Cardiac muscle cell (in vitro differentiated cells and primary cell): ENCODE measurements at places on chromosomes 11 and 22. TPM values are rescaled to one million over a fixed set of nuclear protein-coding genes. Genes with fewer than 3 reads are reported as not detected.

NLRX1 gene
- 24.7 and 36.8 TPM in 2 replicates for total RNA-seq

PLAAT4 gene
- total RNA-seq = 0.42 TPM in 1 of 2 replicates, not detected in the other

KDM2A gene
- total RNA-seq = 28.2 and 37.8 TPM in 2 replicates

RAG1 gene
- 0.35 and 0.66 TPM in 2 replicates for total RNA-seq

OR2AG1 gene
- not detected in 2 replicates for total RNA-seq

JRKL gene
- total RNA-seq = 3.0 and 3.8 TPM in 2 replicates

CARNS1 gene
- 1.4 and 1.6 TPM in 2 replicates for total RNA-seq

CSNK2A3 gene
- total RNA-seq = 0.85 and 1.1 TPM in 2 replicates

KCTD21 gene
- 8.6 and 15.8 TPM in 2 replicates for total RNA-seq

OR51B2 gene
- 1.6 TPM in 1 of 2 replicates, not detected in the other for total RNA-seq

GAL3ST1 gene
- 0.32 and 2.9 TPM in 2 replicates for total RNA-seq

MRGPRE gene
- not detected in 2 replicates for total RNA-seq

ZNF214 gene
- total RNA-seq = 6.1 and 7.9 TPM in 2 replicates

APOL3 gene
- total RNA-seq = not detected in 2 replicates

UBQLNL gene
- 0.92 and 3.4 TPM in 2 replicates for total RNA-seq

RAC2 gene
- 1.8 and 2.0 TPM in 2 replicates for total RNA-seq

TMPRSS4 gene
- total RNA-seq = not detected in 2 replicates

TBX10 gene
- not detected in 2 replicates for total RNA-seq

FGF19 gene
- not detected in 2 replicates for total RNA-seq

OR51A4 gene
- not detected in 2 replicates for total RNA-seq

AQP11 gene
- 3.0 and 4.3 TPM in 2 replicates for total RNA-seq

SYT13 gene
- 1.6 and 1.9 TPM in 2 replicates for total RNA-seq

PIWIL4 gene
- 1.7 and 1.8 TPM in 2 replicates for total RNA-seq

CLDN5 gene
- 0.74 and 1.0 TPM in 2 replicates for total RNA-seq

AP5B1 gene
- 18.1 and 24.3 TPM in 2 replicates for total RNA-seq

XKR3 gene
- total RNA-seq = not detected in 2 replicates

DCDC1 gene
- total RNA-seq = 1.0 and 1.1 TPM in 2 replicates

BACE1 gene
- total RNA-seq = 25.3 and 25.9 TPM in 2 replicates

PLEKHB1 gene
- 32.8 and 33.5 TPM in 2 replicates for total RNA-seq

NDUFV1 gene
- 430 and 526 TPM in 2 replicates for total RNA-seq

TNNT3 gene
- 2.5 and 2.7 TPM in 2 replicates for total RNA-seq

TSPO gene
- 28.9 and 59.0 TPM in 2 replicates for total RNA-seq

OR4C45 gene
- total RNA-seq = not detected in 2 replicates

NFAM1 gene
- 0.67 and 2.1 TPM in 2 replicates for total RNA-seq

SAA1 gene
- total RNA-seq = 0.70 TPM in 1 of 2 replicates, not detected in the other

SYT7 gene
- total RNA-seq = 8.7 and 12.1 TPM in 2 replicates

BDNF gene
- total RNA-seq = 0.36 and 0.70 TPM in 2 replicates

PGA5 gene
- total RNA-seq = 0.89 and 3.2 TPM in 2 replicates

TRPC6 gene
- 0.07 TPM in 1 of 2 replicates, not detected in the other for total RNA-seq

OPCML gene
- total RNA-seq = 0.51 and 0.85 TPM in 2 replicates

PRRG4 gene
- not detected in 2 replicates for total RNA-seq

RASGRP2 gene
- 29.5 and 60.8 TPM in 2 replicates for total RNA-seq

ANO5 gene
- total RNA-seq = 6.2 and 10.9 TPM in 2 replicates

OR8H1 gene
- total RNA-seq = not detected in 2 replicates

DUSP18 gene
- 6.1 and 6.8 TPM in 2 replicates for total RNA-seq

PTPRCAP gene
- 4.1 and 6.1 TPM in 2 replicates for total RNA-seq
